ENCODE measurements at places on chromosomes 5 and 9.

- DNase-seq: no peak
These were observed 43.9 kb downstream of the HRH2 start for GRCh38 chr5:175701797-175702196.

GRCh38 chr5:125236981-125237380 lies 490.5 kb upstream of the ZNF608 start:
- DNase-seq: no peak

DNA sequence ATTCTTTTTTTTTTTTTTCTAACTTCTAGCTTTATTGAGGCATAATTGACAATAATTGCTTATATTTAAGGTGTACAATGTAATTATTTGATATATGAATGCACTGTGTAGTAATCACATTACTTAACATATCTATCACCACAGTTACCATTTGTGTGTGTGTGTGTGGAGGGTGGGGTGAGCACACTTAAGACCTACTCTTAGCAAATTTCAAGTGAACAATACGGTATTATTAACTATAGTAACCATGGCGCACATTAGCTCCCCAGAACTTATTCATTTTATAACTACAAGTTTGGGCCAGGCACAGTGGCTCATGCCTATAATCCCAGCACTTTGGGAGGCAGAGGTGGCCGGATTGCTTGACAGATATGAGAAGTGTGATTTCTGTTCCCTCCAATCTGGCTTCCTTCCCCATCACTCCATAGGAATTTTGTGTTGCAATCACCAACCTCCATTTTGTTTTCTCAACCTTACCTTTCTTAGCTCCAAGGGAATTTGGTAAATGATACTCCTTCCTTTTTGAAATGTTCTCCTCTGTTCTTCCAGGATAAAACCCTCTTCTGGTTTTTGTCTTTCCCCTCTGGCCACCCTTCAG lies 14.9 kb downstream of the TXN start:
- no peak for DNase-seq

- DNase-seq: no peak
These were observed 171.6 kb downstream of the PAX5 start for GRCh38 chr9:36862206-36863145.

- DNase-seq: no peak
These were observed 35.8 kb upstream of the SPRY4 start for GRCh38 chr5:142360607-142361120.

DNA sequence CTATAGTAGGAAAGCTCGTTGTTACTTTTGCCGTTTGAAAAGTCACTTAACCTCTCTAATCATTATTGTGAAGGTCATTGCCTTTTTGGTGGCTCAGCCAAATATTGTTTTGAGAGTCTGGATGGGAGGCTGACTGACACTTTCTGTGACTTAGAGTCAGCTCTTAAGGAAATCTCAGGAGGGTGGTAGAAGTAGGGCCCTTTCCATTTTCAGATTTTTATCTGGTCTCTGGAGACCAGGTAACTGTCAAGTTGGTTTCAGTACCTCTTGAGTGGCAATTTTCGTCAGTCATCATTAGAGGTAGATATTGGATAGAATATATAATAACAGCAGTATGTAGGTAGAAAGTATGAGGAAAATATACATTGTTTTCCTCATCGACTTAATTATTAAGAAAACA lies 23.3 kb downstream of the UGCG start:
- DNase-seq: no peak

GRCh38 chr5:107868650-107869409 lies 198.1 kb upstream of the EFNA5 start:
- DNase-seq: no peak

DNA sequence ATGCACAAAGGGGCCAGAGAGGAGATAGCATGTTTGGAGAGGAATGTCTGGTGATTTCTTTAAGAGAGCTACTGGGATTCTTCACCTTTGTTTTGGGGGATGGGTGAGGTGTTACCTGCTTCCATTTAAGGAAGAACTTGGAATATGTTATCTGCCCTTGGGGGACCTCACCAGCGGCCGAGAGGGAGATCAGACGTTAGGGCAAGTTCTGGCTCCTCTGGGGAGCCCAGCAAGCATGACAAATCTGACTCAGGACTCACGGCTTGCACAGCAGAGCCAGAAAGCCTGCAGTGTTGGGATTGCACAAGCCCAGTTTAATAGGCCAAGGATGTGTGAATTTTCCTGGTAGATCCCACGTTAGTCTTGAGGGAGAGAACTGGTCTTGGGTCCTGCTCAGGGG lies 40.3 kb downstream of the SLC28A3 start:
- no peak for DNase-seq

DNA sequence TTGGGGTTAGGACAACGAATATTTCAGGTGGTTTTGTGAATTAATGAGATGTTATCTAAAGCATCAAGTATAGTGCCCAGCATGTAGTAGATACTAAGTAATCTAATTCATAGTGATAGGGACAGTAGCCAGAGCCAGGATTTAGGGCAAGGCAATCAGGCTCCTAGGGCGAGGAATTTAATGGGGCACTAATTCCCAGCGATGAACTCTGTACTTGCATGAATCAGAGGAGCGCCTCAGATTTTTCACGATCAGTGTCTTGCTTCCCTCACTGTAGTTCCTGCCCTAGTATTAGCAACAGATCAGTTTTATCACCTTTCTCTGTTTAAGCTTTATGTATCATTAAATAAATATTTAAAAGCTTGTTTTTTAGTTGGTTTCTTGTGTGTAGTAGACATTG lies 3.1 kb downstream of the AGGF1 start:
- no peak for DNase-seq

- no peak for DNase-seq
These were observed 15.7 kb downstream of the PCDH12 start for GRCh38 chr5:141942185-141942857.

- DNase-seq: no peak
These were observed 58.4 kb downstream of the COL23A1 start for GRCh38 chr5:178531786-178532185.

DNA sequence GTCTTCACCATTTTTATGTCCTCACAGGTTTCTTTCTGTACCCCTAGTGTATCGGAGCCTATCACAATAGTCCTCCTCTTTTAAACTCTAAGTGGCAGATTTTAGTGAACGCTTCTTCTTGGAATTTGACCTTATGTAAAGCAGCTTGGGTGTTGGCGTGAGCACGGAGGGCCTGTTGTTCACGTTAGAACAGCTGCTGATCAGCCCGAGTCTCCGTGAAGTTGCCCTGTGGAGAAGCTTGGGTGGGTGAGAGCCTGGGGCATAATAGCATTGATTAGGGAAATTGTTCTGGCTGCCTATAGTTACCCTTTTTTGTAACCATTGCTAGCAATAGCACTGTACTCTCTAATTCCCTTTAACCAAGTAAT lies 167.0 kb upstream of the OTULINL start:
- no peak for DNase-seq

DNA sequence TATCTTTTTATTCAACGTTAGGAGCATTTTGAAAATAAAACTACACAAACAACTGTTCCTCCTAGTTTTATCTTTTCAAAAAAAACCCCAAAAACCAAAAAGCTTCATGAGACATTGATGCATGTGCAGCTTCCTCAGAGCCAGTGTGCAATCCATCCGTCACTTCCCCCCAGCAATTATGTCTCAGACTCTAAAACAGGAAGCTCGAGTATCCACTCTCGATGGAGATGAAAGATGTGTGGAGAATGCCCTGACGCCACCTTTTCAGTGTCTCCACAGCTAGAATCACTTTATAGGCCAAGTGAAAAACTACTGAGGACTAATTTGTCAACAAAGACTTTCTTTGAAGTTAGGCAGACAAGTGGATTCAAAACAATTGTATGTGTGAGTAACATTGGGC lies 408.9 kb upstream of the SMARCA2 start:
- no peak for DNase-seq

DNA sequence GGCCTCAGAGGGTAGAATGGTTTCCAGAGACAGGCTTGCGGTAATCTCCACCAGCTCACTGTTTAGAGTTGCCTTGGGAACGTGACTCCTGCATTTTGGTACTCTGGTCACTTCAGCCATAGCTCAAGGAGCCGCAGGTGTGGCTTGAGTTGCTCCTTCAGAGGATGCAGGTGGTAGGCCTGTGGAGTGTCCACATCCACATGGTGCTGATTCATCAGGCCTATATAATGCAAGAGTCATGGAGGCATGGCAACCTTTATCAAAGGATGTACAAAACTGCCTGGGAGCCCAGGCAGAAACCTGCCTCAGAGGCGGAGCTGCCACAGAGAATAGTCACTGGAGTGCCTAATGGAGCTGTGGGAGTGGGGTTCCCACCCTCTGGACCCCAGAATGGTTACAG lies 114.2 kb downstream of the ANXA1 start:
- DNase-seq: no peak

GRCh38 chr5:150661086-150661485 lies at the start of gene MYOZ3:
Gene MYOZ3 (plus strand): TSS chr5:150661251. CDS start chr5:150662942, 1,691 bp downstream.
- DNase-seq: no peak

DNA sequence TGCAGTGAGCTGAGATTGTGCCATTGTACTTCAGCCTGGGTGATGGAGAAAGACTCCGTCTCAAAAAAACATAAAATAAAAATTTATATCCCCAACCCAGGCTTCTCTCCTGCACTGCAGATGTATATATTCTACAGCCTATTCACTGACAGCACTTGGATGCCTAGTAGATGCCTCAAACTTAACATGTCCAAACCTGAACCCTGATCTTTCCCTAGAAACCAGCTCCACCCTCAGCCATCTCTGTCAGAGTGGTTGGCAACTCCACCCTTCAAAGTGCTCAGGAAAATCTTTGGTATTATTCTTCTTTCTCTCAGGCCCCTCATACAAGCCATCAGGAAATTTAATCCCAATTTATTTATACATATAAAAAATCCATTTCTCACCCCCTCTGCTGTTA lies 36.9 kb upstream of the TXN start:
- DNase-seq: no peak

DNA sequence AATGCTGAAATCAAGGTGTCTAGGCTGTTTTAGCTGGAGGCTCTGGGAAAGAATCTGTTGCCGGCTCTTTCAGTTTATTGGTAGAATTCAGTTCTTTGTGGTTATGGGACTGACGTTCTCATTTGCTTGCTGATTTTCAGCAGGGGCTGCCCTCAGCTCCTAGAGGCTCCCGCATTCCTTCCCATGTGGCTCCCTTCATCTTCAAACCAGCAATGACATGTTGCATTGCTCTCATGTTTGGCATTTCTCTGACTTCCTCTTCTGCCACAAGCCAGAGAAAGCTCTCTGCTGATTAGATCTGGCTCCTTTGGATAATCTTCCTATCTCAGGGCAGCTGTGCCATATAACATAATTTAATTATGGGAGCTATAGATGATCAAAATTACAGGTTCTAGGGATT lies 360.3 kb downstream of the LRRC70 start:
- no peak for DNase-seq

DNA sequence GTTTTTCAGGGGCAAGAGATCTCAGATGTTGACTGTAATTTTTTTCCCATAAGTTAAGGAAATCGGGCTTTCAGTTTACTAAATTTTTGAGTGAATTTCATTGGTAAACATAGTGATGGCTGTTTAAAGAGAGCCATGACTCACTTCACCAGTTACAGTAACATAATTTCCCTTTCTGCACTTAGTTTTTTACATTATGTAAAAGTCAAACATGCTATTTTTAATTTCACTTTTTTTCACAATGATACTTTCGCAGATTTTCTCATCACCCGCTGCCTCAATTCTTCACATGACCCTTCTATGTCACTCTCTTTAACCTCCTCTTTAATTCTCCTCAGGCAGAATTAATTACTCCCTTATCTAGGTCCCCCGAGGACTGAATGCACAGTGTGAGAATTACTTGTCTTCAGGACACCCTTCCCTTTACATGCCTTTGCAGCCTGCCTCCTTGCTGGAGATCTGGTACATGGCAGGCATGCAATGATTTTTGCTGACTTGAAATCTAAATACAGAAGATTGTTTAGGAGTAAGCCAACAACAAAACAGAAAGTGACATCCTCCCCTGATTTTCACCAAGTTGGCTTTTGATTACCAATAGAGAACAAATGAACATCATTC lies 217.5 kb upstream of the S1PR3 start:
- no peak for DNase-seq

GRCh38 chr5:11793396-11793795 lies 110.8 kb downstream of the CTNND2 start:
- DNase-seq: no peak

DNA sequence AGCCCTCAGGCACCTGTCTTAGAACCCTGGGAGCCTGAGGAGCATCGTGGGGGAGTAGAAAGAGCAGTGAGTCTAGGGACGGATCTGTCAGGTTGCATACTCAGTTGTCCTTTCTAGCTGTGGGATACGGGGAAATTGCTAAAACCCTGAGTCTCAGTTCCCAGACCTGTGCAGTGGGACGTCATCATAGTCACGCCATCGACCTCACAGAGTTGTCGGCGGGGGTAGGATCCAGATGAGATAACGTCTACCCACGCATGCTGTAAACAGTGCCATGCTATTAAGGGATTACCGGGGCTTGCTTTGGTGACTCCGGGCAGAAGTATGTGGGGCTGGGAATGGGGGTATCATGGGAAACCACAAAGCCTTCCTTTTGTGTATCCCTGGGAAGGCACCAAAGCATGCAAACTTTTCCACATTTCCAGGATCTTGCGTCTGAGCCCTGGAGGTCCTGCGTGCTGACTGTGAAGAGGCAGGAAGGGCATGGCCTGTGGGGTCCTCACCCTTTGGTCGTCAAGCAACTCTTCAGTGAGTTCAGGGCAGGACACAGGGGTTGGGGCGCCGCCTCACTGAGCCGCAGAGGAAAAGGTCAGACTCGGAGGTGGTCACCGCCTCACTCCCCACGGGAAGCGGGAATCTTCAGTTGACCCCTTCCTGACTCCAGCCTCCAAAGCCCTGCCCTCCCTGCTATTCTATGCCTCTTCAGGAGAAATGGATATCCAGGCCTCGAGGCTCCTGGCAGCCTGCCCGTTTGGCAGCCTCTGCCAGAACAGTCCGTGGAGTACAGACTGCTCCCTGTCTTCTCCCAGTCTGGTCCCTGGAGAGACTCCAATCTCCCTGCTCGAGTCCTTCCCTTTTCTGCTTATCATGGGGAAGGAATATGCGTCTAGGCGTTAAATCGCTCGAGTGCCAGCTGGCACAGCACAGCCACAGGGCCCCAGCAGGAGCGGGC lies 186.8 kb upstream of the KLF9 start:
- DNase-seq: no peak

DNA sequence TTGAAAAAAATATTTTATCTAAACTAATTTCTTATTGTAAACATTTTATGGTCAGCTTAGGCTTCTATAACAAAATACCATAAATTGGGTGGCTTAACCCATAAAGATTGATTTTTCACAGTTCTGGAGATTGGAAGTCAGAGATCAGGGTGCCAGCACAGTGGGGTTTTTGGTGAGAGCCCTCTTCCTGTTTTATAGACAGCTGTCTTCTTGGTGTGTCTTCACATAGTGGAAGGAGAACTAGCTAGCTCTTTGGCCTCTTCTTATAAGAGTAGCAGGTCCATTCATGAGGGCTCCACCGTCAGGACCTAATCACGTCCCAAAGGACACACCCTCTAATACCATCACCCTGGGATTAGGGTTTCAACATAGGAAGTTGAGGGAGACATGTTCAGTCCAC lies 26.6 kb downstream of the OTULINL start:
- no peak for DNase-seq

GRCh38 chr5:119179857-119180641 lies 109.2 kb downstream of the DMXL1 start:
- DNase-seq: no peak

All from effector CD8-positive, alpha-beta T cell (primary cell).